ENCODE measurements at places on chromosomes 2 and 18.

DNA sequence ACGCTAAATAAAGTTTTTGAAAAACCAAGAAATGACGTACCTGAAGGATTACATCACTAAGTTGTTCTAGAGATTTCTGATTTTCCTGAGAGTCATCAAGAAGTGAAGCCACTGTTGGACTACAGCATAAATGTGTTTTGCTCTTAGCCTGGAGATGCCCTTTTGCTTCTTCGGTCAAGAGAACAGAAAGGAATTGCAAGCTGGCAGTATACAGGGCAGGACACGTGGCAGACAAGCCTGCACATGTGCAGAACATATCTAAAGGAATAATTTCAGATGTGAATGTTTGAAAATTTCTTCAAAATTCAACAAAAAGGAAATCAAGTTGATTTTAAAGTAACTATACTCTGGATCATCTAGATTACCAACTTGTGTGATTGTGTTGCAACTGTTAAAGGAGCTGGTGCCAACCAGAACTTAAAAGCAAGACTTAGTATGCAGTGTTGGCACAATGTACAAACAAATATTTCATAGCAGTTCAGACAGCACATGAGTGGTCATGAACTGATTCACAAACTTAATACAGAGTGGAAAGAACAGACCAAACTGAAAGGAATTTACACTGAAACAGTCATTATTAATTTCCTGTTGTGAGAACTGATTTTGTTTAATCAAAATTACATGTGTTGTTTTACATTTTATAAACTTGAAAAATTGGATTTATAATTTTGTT lies 100.4 kb upstream of the CD226 start:
- DNase-seq = no peak

DNA sequence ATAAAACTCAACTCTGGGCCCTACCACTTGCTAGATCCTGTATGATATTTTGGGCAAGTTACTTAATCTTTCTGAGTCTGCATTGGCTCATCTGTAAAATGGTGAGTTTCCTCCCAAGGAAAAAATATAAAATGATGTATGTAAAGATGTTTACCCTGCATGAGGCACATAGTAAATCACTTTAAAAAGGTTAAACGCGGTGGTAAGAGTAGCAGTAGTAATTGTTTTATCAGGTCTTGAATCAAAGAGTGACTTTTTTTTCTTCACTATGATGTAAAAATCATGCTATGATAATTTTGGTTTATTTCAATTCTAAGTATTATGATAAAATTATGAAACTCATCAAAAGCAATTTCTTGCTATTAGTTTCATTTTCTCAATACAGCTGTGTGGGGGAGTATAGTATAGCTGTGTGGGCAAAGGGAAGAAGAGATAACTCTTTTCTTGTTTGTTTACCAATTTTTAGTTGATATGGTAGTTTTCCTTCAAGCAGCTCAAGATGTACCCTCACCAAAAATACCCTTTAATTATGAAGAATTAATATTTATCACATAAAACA lies 10.7 kb downstream of the ARHGAP15 start:
- DNase-seq = no peak

GRCh38 chr2:221563270-221563985 lies 8.7 kb downstream of the EPHA4 start:
- DNase-seq = no peak

DNA sequence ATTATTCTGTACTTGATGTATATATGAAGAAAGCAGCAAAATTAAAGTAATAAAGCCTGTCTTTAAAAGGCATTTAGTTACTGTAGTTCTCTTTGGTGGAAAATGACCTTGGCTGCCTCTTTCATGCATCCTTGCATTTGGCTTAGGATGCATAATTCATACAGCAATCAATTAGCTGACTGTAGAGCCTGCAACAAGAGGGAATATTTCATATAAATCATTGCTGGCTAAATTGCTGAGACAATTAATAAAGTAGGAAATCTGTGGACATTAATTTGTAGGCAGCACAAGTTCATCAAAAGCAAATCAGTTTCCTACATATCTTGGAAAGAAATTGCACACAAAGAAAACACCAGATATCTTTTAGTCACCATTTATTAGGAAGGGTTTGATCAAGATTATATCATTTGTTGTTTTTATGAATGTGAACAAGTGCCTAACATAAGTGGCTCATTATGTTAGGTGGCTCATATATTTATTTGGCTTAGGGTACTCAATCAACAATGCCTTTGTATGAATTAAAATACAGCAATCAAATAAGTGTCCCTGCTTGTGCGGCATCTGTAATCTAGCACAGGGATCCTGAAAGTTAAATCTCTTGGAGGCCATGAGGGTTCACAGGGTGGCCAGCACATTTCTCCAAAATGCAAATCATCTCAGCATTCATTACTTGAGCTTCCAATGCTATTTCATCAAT lies 220.4 kb upstream of the SPOPL start:
- no peak for DNase-seq

DNA sequence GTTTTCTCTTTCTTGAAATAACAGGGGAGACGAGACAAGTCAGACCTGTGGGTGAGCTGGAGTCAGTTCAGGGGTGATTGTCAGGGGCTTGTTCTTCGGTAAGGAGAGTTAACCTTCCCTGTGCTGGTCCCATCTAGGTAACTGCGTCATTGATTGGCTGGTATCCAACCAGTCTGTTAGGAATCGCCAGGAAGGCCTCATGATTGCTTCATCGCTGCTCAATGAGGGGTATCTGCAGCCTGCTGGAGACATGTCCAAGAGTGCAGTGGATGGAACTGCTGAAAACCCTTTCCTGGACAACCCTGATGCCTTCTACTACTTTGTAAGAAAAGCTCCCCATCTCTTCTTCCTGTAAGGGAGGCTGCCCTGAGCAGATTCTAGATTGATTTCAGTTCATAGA lies 21.3 kb downstream of the PLEK start:
- DNase-seq = no peak

- no peak for DNase-seq
Observed at GRCh38 chr18:74126684-74127655, 20.7 kb downstream of the FBXO15 start.

GRCh38 chr2:167891841-167892240 lies 355.6 kb downstream of the STK39 start:
- no peak for DNase-seq

GRCh38 chr2:153287109-153287801 lies 191.3 kb downstream of the RPRM start:
- DNase-seq = no peak

DNA sequence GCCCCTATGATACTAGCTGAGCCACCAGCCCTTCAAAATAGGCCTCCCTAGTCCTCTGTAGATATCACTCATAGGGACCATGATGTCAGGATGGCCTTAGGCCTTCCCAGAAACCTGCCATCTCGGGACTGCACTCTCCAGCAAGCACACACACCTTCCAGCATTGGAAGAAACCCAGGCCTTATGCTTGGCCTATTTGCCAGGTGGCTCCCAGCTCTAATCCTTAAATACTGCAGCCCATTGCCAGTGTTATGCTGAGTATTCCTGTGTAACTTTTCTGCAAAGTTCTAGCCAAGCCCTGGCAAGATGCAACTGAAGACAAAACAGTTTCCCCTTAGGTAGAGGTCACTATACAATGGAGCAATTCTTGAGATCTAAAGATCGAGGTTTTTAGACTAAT lies 316.5 kb downstream of the SETBP1 start:
- DNase-seq = no peak

DNA sequence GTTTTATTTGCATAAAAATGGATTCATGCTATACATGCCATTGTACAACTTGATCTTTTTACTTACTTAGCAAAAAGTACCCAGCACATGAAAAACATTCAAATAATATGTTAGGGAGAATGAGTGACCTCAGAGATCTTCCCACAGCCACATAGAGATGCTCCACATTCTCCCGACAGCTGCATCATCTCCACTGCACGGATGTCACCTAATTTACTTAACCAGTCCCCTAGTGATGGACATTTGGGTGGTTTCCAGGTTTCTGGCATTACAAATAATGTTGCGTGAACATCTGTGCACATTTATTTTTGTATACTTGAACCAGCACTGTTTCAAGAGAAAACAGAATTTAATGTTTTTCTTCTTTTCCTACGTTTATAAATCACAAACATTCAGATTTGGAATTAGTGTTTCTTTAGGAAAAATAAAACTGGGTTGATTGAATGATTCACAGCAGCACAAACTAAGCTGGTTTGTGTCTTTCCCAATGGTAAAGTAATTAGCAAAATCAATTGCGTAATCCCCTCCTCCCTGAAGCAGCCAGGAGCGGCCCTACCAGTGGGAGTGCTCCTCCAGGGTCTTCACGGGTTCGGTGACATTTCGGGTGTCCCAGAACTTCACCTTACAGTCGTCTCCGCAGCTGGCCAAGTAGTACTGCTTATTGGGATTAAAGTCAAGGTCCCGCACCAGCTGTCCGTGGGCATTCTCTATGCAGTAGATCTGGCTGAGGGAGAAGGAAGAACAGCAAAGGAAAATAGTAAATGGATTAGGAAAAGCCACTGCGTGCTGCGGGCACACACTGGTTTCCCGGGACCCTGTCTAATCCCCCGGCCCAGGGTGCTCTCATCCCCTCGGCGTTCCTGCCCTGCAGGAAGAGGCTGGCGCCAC lies 183.9 kb downstream of the EIPR1 start:
- no peak for DNase-seq

DNA sequence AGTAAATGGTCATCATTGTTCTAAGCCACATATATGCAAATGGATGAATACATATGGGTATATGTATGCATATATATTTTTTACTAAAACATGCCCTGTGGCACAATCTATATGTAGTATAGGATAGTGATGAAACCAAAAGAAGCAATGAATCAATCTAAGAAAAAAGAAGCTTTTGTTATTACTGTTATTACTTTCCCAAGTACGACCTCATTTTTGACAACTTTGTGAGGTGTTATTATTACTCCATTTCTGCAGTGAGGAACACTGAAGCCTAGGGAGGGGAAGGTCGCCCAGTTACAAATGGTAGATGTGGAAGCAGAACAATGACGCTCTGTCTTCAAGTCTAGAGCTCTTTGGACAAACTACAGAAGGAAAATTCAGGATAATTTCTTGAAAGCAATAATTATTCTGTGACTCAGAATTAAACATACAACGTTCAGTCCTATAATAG lies 38.3 kb downstream of the STAT4 start:
- no peak for DNase-seq
